ENCODE measurements at places on chromosomes 6 and 20.

DNA sequence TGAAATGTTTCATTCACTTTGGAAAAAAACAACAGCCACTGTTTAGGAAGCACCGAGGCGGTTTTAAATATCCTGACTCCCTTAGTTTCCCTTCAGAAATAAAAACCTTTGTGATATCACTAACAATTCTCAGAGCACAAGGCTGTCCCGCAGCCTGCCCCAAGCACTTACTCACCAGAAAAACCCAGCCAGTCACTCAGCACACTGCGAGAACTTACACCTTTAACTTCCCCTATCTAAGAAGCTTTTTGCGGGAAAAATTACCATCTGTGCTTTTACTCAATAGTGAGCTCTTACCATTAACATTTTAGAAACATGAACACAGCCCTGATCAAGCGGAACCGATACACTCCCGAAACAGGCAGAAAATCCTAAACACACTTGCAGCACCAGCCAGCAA, 9.3 kb downstream of the ZBTB46 start:
- H3K4me3 ChIP-seq, result no peak overlapping the region
- no peaks in the 10 kb centered on the region for H3K4me1 ChIP-seq
- no peak overlapping the region for H3K27ac ChIP-seq
- H3K27me3 ChIP-seq, result peaks cover 38% of the 10 kb centered on the region
- H3K36me3 ChIP-seq, result no peaks in the 10 kb centered on the region

- H3K4me1 ChIP-seq, result no peaks in the 10 kb centered on the region
- DNase-seq, result no peak
- H3K36me3 ChIP-seq, result no peaks in the 10 kb centered on the region
- no peak overlapping the region for H3K27ac ChIP-seq
- no peaks in the 10 kb centered on the region for H3K27me3 ChIP-seq
- no peak overlapping the region for H3K4me3 ChIP-seq
Observed at GRCh38 chr6:159908535-159908934, 17.7 kb downstream of the MAS1 start.

GRCh38 chr6:160039441-160039840, 70.6 kb downstream of the IGF2R start:
- DNase-seq, result no peak
- peaks cover 42% of the 10 kb centered on the region for H3K36me3 ChIP-seq
- H3K4me3 ChIP-seq, result no peak overlapping the region
- peaks cover 56% of the 10 kb centered on the region for H3K4me1 ChIP-seq
- H3K27ac ChIP-seq, result no peak overlapping the region
- no peaks in the 10 kb centered on the region for H3K27me3 ChIP-seq

GRCh38 chr6:154767003-154767723, 33.9 kb downstream of the SCAF8 start:
- H3K27me3 ChIP-seq, result no peaks in the 10 kb centered on the region
- DNase-seq, result no peak
- H3K4me1 ChIP-seq, result no peaks in the 10 kb centered on the region
- H3K4me3 ChIP-seq, result no peak overlapping the region
- no peak overlapping the region for H3K27ac ChIP-seq

GRCh38 chr6:37459981-37460800, 27.2 kb downstream of the CMTR1 start:
- no peak overlapping the region for H3K27ac ChIP-seq
- H3K4me3 ChIP-seq, result no peak overlapping the region
- H3K4me1 ChIP-seq, result peaks cover 22% of the 10 kb centered on the region
- DNase-seq, result no peak
- H3K27me3 ChIP-seq, result no peaks in the 10 kb centered on the region

DNA sequence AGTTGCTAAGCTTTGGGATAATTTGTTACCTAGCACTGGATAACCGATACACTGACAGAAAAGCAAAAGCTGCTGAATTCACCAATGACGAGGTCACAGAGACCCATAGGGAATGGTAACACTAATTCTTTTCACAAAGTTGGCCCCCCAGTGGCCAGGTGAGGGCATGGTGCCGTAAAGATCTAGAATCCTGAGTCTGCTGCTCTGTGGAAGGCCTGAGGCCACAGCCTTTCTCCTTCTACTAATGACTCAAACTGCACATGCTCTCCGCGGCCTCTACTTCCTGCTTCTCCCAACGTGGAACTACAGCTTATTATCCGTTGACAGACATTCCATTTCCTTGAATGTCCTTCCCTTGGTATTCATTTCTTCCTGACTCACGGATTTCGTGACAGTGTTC, 127.1 kb downstream of the OPRM1 start:
- no peak overlapping the region for H3K4me3 ChIP-seq
- no peaks in the 10 kb centered on the region for H3K36me3 ChIP-seq
- DNase-seq, result no peak
- H3K27me3 ChIP-seq, result no peaks in the 10 kb centered on the region
- no peaks in the 10 kb centered on the region for H3K4me1 ChIP-seq

- peaks cover 49% of the 10 kb centered on the region for H3K36me3 ChIP-seq
- H3K4me3 ChIP-seq, result peak overlapping the region; percentile 50
- peak overlapping the region; percentile 97 for H3K27ac ChIP-seq
Observed at GRCh38 chr20:19975901-19976300, 41.3 kb upstream of the NAA20 start.

- H3K36me3 ChIP-seq, result no peaks in the 10 kb centered on the region
- H3K4me1 ChIP-seq, result no peaks in the 10 kb centered on the region
- no peak overlapping the region for H3K4me3 ChIP-seq
- H3K27ac ChIP-seq, result no peak overlapping the region
- no peak for DNase-seq
- H3K27me3 ChIP-seq, result no peaks in the 10 kb centered on the region
Observed at GRCh38 chr6:125834348-125834747, 43.6 kb downstream of the NCOA7 start.

DNA sequence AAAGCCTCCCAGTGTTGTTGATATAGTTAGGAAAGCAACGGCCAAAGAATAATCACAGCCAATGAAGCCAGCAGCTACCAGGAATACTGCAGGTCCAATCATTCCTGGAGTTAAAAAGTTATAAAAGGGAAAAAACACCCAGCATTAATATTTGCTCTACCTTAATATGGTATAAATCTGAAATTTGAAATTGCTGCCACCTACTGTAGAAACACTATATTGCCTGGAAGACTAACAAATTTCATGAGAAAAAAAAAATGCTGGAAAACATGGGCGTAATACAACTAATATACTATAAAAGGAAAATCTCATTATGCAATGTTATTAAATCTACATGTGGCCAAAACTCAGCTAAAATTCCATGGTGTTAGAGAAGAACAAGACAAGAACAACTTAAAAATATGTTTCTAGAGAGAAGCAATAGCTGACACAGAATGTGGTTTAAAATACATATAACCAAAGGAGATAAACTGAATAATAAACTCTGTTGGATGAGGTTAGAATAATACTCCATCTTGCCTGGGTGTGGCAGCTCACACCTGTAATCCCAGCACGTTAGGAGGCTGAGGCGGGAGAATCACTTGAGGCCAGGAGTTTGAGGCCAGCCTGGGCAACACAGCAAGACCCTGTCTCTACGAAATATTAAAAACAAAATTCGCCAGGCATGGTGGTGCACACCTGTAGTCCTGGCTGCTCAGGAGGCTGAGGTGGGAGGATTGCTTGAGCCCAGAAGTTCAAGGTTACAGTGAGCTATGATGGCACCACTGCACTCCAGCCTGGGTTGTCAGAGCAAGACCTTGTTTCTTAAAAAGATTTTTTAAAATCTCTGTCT, 43.1 kb downstream of the SLC17A5 start:
- no peak overlapping the region for H3K4me3 ChIP-seq
- no peak overlapping the region for H3K27ac ChIP-seq
- H3K27me3 ChIP-seq, result no peaks in the 10 kb centered on the region
- peaks cover 14% of the 10 kb centered on the region for H3K36me3 ChIP-seq
- DNase-seq, result no peak

DNA sequence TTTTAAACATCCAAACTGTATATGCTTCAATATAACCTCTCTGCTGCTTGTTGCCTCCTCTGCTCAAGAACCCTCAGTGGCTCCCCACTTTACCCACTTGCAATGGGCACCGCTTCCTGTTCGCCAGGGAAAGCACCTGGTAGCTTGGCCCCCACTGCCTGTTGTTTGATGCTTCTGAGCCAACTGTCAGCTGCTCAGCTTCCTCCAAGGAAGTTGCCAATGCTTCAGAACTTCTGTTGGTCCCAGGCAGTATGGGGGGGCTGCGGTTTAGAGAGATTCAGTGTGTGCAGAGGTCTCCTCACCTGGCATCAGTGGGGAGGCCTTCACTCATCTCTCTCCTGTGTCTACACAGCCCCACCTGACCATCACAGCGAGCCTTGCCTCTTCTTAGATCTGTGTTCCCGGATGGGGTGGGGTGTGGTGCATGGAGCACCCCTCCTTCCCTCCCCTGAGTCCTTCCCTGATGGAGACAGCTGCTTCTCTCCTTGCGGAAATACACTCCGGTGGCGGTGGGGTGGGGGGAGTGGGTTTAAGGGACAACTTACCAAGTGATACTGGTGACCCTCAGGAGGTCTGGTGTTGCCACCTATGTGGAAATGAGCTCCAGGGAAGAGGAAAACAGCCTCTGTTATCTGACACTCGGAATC, 308.1 kb downstream of the CDH26 start:
- H3K27ac ChIP-seq, result no peak overlapping the region
- peak; percentile 77 for DNase-seq
- H3K4me1 ChIP-seq, result no peaks in the 10 kb centered on the region
- no peak overlapping the region for H3K4me3 ChIP-seq
- no peaks in the 10 kb centered on the region for H3K36me3 ChIP-seq

DNA sequence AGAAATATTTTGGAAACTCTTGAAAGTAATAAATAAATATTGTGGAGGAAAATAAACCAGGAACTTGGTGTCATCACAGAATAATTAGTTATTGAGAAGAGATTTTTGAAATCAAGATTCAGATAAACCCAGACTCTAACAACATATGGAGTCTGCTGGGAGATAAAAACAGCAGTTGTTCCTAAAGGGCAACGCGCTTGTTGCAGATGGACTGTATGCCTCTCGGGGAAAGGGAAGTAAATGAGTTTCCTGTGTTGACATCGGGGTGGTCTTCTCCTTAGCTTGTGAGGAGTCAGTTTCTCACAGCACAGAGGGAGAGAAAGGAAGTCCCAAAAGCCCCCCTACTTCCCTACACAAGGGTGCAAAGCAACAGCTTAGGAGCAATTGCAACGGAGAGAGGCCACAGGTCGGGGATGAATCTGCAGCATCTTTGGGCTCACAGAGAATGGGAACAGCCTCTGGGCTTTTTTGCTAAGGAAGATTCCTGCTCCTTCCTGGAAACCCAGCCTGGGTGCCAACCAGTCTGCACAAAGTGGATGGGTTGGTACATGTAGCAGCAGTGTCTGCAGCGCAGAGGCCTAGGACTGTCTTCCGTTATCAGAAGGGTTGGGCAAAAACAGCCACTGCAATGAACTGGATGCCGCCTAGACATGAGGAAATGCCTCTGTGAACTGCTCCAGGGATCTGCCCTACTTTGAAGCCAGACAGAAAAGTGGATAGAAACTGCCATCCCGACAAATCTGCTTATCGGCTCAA, 603.0 kb upstream of the NRSN1 start:
- H3K4me3 ChIP-seq, result no peak overlapping the region
- no peaks in the 10 kb centered on the region for H3K4me1 ChIP-seq
- H3K27me3 ChIP-seq, result no peaks in the 10 kb centered on the region

GRCh38 chr20:40849456-40849855, 160.4 kb upstream of the MAFB start:
- DNase-seq, result no peak
- H3K27me3 ChIP-seq, result peaks cover 4% of the 10 kb centered on the region
- no peak overlapping the region for H3K4me3 ChIP-seq

- no peak overlapping the region for H3K4me3 ChIP-seq
- no peaks in the 10 kb centered on the region for H3K36me3 ChIP-seq
- no peaks in the 10 kb centered on the region for H3K4me1 ChIP-seq
- no peak for DNase-seq
Observed at GRCh38 chr20:53298260-53298659, 295.4 kb downstream of the ZNF217 start.

GRCh38 chr6:45759472-45759810, 256.2 kb downstream of the CLIC5 start:
- H3K27me3 ChIP-seq, result no peaks in the 10 kb centered on the region
- no peak overlapping the region for H3K27ac ChIP-seq
- no peak for DNase-seq
- no peaks in the 10 kb centered on the region for H3K36me3 ChIP-seq

DNA sequence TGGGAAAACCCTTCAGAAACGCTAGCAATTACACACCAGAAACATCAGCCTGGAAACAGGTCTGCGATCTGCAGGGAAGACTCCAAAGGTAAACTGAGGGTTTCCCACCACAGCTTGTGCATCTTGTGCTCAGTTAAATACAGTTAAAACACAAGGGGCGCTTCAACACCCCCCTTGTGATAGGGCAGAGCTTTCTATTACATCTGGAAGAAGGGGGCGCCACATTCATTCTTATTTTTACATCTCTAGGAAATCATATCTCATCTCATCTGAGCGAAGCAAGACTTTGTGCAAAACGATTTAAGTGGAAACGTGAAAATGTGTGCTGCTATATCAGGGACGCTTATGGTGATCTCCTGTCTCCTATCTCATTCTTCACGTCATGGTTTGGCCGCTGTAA, 58.5 kb downstream of the PRND start:
- H3K4me1 ChIP-seq, result no peaks in the 10 kb centered on the region
- no peak for DNase-seq
- no peaks in the 10 kb centered on the region for H3K36me3 ChIP-seq
- no peak overlapping the region for H3K27ac ChIP-seq
- H3K27me3 ChIP-seq, result no peaks in the 10 kb centered on the region

GRCh38 chr6:6007366-6008088, 802 bp upstream of the NRN1 start:
- peak overlapping the region; percentile 10 for H3K4me3 ChIP-seq
- H3K36me3 ChIP-seq, result no peaks in the 10 kb centered on the region
- H3K27ac ChIP-seq, result no peak overlapping the region
- H3K4me1 ChIP-seq, result no peaks in the 10 kb centered on the region
- no peak for DNase-seq
- H3K27me3 ChIP-seq, result peaks cover 93% of the 10 kb centered on the region

- no peak for DNase-seq
- H3K27ac ChIP-seq, result peak overlapping the region; percentile 33
- no peak overlapping the region for H3K4me3 ChIP-seq
Observed at GRCh38 chr20:19807191-19807945, 49.3 kb downstream of the RIN2 start.

GRCh38 chr6:73873081-73873480, 177.1 kb downstream of the CD109 start:
- no peaks in the 10 kb centered on the region for H3K36me3 ChIP-seq
- no peak overlapping the region for H3K27ac ChIP-seq
- no peaks in the 10 kb centered on the region for H3K27me3 ChIP-seq
- no peak overlapping the region for H3K4me3 ChIP-seq

GRCh38 chr6:71082033-71082650, 125.3 kb upstream of the B3GAT2 start:
- H3K4me3 ChIP-seq, result no peak overlapping the region
- H3K4me1 ChIP-seq, result no peaks in the 10 kb centered on the region
- no peak for DNase-seq
- no peaks in the 10 kb centered on the region for H3K27me3 ChIP-seq

GRCh38 chr6:156866220-156867015, 89.2 kb downstream of the ARID1B start:
- H3K27ac ChIP-seq, result no peak overlapping the region
- H3K4me1 ChIP-seq, result no peaks in the 10 kb centered on the region
- H3K36me3 ChIP-seq, result peaks cover 5% of the 10 kb centered on the region

Data from RWPE2 (cell line).